Vagina (tissue), 2 donors: ENCODE measurements at places on chromosomes 5 and 9. TPM values are rescaled to one million over a fixed set of nuclear protein-coding genes. Genes with fewer than 3 reads are reported as not detected.

- no peak for DNase-seq
These were observed 43.7 kb upstream of the GABRA1 start for GRCh38 chr5:161804263-161804662.

DNA sequence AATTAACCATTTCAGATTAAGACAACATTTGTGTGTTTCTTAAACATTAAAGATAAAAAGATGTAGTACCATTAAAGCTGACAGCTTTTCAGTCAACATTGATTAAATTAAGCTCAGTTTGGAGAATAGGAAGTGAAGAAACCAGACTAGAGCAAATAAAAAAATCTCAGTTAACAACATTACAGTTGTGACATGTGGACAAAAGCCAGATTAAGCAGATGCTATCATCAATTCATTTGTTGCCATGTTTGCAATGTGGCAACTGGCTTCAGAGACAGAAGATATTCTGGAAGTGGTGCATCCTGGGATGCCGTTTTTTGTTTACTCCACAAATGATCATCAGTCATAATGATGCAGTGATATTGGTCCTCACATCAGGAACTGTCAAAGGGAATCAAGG, 70.3 kb upstream of the CNTLN start:
- no peak for DNase-seq

GRCh38 chr9:21777701-21778100, 24.7 kb upstream of the MTAP start:
- DNase-seq = no peak

GRCh38 chr9:14912859-14913258, 2.6 kb upstream of the FREM1 start:
- DNase-seq = no peak

DNA sequence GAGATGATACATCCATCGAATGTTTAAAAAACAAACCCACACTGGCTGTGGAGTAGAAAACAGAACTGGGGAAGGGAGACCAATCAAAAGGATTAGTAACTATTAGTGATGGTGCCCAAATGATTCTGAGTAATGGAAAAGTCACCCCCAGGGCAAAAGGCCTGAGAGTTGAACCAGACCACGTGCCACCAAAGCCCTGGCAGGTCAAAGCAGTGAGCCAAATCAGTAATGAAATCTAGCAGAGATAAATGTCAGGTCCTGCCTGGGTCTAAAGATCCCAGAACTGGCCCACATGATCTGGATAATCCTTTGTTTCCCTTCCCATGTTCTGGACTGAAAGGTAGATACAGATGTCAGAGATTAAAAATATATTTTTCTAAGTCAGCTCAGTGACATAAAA, 9.4 kb downstream of the OTULINL start:
- DNase-seq = no peak

DNA sequence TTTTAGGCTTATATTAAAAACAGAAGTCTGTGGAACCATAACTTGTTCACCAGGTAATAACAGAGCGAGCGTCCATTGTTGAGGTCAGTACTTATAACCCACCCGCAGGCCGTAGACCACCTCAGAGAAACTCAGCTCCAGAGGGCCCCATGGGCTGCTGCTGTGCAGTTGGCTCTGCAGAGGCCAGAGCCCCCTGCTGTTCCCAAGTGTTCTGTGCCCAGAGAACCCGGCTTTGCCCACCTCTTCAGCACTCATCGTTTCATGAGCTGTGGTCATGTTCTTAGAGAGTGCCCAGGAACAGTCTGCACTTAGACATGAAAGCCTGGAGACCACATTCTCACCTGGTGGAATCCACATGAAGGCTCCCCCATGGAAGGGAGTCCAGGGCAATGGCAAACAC, 50.4 kb upstream of the SLC2A8 start:
- DNase-seq = no peak

DIRAS2 gene
- not detected for total RNA-seq

SLC6A3 gene
- total RNA-seq = 0.49 TPM

HRH2 gene
- total RNA-seq = 0.98 TPM

GABRA6 gene
- total RNA-seq = not detected

IL9 gene
- not detected for total RNA-seq

SV2C gene
- total RNA-seq = 3.4 TPM
